ENCODE measurements at places on chromosomes 2 and 18.

DNA sequence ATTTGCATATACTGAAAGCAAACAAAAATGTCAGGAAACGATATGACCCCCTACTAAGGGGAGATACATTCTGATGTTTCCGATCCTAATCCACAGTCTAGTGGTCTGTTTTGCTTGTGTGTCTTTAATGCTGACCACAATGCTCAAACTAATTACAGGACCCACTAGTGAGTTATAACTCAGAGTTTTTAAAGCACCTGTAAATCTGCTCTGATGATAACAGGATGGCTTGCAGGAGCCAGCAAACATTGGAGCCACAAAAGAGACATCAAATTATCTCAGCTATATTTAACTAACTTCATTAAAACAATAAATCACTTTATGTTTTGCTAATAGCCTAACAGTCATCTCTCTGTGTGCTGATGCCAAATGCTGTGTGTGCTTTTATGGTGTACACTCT is 300.3 kb downstream of the NBAS start:
- no peak for DNase-seq

- DNase-seq: no peak
Measured at GRCh38 chr2:40450066-40450795, 1.7 kb downstream of the SLC8A1 start.

GRCh38 chr2:200286578-200286977 is 19.9 kb upstream of the SPATS2L start:
- DNase-seq: no peak

DNA sequence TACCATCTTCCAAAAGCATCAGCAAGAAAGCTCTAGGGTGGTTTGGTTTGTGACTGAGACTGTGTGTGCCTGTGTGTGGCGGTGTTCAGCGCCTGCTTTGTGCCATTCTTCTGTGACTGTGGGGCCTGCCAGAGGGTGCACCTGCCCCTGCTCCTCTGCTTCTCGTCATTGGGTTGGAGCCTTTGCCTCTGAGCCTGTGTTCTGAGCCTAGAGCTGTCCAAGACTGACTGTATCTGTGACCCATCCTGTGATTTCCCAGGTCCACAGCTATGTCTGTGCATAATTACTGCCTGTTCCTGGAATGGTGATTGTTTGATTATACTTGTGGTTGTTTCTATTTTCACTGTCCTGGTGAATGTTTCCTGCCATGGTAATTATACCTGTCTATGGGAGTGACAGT is 57.1 kb upstream of the KLHL29 start:
- no peak for DNase-seq

GRCh38 chr2:137367361-137367760 is 596.9 kb upstream of the HNMT start:
- DNase-seq: no peak

GRCh38 chr2:184646177-184646576 is 47.8 kb downstream of the ZNF804A start:
- DNase-seq: no peak

Measured in activated CD8-positive, alpha-beta T cell treated with anti-CD3 and anti-CD28 coated beads for 36 hours (primary cell).